ENCODE measurements at places on chromosomes 3 and 15.
A peak's percentile ranks its signal among the peaks of the same experiment; 100 is the strongest.

DNA sequence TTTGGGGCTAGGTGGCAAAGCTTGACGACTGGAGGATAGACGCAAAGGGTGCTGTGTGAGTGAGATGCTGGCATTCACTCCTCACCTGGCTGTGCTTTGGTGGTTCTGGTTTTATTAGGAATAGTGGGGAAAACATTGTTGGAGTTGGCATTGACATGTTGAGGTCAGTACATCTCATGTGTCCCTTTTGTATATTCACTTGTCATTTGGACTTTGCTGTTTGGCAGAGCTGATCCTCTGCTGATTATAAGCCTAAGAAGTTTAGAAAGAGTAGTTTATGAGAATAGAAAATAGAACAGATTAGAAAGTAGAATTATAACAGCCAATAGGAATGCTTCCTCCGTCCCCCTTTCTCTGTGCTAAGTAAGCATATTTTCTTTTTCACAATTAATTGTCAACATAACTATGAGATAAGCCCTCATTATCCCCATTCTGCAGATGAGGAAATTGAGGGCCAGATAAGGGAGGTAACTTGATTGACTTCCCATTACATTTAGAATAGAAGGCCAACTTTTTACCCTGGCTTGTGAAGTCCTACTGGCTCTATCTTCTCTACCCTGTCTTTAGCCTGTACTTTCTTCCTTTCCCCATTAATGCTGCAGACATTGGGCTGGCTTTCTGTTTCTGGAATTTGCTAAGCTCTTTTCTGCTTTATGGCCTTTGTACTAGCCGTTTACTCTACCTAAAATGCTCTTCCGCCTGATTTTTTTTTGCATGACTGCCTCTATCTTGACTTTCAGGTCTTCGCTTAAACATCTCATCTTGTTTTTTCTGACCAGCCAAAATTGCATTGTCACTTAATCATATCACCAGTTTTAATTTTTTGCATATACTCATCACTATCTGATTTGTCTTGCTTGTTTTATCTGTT lies 12.8 kb downstream of the ITPR1 start:
- DNase-seq, result no peak

GRCh38 chr3:161215185-161215584 lies 5.9 kb upstream of the NMD3 start:
- DNase-seq, result no peak

DNA sequence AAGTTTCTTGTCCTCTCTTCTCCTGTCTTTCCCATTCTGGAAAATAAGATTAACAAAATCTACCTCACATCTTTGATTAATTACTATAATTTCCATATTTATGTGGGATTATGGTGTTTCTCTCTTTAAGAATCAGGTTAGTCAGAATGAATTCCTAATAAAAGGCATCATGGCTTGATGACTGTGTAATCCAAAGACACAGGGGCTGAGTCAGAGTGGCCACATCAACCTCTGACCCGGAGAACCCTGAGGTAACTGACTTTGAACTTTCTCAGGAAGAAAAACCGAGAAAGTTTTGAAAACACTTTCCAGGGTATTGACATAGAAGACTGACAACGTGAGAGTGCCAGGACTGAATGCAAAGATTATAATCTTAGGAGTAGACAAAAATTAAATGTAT lies 170.3 kb upstream of the MCTP2 start:
- DNase-seq, result no peak

DNA sequence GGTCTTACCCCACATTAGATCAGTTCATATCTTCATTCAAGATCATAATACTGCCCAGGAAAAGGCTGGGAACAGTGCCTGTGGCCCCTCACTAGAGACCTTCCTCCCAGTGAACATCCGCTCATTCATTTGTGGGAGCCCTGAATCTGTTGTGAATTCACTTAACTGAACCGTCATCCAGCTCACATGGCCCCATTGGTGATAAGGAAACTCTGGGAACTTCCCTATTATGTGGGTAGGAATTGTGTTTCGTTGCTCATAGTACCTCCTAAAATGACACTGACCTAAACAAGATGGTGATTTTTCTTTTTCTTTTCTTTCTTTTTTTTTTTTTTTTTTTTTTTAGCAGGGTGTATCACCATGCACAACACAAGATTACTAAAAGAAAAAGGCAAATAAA lies 6.8 kb upstream of the MESP2 start:
- no peak for DNase-seq

DNA sequence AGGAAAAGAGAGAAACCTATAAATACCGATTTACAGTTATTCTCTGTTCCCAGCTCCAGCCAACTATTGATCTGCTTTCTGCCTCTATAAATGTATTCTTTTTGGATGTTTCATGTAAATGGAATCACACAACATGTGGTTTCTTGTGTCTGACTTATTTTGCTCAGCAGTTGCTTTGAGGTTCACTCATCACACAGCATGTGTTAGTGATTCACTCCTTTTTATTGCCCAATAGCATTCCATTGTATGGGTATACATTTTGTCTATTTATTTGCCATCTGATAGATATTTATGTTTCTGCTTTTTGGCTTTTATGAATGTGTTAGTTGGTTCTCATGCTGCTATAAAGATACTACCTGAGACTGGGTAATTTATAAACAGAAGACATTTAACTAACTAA lies 23.6 kb downstream of the CCR1 start:
- no peak for DNase-seq

DNA sequence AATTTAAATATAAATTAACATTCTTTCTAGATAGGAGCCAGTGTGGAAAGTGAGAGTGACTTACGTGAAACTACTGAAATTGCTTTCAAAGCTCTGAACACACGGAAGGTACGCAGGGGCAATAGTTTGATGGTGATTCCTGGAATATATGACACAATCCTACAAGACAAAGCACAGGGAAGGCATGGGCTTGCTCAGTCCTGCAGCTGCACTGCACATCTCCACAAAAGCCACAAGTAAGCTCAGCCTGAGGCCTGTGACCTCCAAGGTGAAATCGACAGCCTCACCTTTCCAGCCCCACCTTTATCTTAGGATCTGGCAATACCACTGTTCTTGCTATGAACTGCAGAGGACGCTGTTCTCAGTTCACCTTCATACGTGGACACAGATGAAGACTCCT lies 109.3 kb upstream of the SCN10A start:
- no peak for DNase-seq

DNA sequence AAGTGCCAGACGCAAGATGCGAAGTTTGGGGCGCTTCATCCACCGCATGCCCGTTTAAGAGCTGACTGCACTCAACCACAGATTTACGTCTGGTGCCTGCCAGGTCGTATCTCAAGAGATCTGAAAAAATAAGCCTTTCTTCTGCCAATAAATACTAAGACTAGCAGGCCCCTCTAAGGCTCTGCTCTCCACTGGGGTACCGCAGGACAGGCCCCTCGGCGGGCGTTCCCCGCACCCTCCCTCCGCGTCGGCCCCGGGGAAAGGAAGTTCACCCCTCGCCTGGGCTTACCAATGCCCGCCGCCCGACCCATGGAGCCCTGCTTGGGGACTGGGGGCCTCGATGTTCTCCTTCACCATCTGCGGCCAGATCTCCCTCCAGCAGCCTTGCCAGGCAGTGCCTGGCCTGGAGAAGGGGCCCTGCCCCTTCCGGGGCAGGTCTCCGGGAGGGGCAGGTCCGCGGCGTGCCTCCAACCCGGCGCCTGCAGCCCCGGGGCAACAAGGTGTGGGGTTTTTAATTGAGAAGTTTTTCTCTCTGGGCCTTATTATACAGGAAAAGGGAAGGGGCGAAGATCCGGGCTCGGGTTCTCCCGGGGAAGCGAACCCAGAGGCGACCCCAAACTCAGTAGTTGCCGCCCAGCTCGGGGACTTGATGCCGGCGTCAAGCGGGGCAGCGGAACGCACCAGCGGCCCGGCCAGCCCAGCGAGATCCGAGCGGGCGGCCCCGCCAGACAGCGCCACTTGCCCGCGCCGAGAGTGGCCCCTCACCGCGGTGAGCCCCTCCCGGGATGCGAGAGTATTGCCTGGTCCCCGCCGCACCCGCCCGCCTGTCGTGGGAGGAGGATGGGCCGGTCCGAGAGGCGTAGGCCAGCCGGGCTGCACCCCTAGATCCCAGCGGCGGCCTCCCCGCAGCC lies 735 bp downstream of the GOLGA8B start:
- DNase-seq, result peak; percentile 40

DNA sequence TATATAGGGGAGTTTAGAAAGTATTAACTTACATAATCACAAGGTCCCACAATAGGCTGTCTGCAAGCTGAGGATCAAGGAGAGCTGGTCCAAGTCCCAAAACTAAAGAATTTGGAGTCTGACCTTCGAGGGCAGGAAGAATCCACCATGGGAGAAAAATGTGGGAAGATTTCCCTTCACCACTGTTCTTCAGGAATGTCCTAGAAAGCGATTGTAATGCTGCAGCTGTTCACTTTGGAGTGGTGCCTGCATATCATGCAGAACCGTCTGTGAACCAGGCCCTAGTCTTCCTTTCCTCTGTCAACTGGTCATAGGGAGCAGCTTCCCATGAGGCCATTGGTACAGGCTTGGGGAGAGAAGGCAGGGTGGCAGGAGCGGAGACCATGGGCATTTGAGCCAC lies 497.9 kb upstream of the ARPP21 start:
- no peak for DNase-seq

DNA sequence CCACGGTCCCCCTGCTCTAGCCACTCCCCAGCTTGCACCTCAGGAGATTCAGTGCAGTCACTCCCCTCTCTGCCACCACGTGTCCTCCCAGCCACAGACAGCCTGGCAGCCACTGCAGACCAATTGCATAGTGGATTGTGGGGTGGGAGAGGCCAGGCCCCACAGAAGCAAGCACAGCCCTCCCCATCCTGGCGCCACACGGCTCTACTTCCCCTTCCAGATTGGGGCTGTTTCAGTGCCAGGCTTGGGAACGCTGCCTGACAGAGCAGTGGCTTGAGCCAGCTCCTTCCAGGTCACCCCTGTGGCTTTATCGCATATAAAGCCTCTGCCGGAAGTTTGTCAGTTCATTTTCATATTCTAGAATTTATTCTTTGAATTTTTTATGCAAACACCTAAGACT lies 90.7 kb downstream of the TMEM266 start:
- no peak for DNase-seq

DNA sequence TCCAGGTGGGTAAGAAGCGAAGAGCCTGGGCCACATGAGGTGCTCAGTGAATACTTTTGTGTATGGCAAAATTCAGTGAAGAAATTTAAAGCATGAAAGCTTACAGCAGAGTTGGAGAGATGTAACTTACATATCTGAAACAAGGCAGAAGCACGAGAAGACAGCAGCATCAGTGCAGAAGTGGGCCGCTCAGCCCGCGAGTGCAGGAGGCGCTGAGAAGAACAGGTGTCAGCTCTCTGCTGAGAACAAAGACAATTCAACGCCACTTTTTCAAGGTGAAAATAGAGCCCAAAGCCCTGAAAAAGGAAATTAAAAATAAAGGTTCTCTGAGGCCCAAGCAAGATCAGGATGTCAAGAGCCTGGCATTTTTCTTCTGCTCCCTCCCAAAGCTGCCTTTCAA lies 58.3 kb downstream of the RBPMS2 start:
- no peak for DNase-seq

DNA sequence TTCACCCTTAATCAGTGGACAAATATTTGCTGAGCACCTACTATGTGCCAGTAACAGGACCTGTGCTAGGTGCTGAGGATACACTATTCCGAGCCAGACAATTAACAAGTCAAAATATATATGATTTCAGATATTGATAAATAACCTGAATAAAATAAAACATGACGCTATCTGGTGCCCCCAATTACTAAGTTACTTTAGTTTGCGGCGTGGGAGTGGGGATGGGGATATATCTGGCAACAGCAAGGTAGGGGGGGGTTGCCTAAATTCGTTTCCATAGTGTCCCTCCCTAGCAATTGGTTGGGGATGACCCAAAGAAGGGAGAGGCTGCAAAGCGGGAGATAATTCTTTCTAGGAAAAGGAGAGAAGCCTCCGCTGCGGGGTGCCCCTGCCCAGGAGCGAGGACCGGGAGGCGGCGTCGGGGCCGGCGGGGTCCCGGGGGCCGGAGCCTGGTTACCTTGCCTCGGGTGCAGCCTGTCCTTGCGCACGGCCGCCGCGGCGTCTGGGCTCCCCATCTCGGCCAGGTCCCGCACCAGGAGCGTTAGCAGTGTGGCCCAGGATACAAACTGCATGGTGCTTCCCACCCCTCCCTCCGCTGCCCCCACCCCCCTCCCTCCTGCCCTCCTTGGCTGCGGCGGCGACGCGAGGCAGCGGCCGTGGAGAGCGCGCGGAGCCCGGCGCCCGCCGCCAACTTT lies 567 bp downstream of the ADAMTS9 start:
- no peak for DNase-seq

- DNase-seq, result peak; percentile 75
These were observed 172.7 kb downstream of the WDR72 start for GRCh38 chr15:53586799-53587198.

DNA sequence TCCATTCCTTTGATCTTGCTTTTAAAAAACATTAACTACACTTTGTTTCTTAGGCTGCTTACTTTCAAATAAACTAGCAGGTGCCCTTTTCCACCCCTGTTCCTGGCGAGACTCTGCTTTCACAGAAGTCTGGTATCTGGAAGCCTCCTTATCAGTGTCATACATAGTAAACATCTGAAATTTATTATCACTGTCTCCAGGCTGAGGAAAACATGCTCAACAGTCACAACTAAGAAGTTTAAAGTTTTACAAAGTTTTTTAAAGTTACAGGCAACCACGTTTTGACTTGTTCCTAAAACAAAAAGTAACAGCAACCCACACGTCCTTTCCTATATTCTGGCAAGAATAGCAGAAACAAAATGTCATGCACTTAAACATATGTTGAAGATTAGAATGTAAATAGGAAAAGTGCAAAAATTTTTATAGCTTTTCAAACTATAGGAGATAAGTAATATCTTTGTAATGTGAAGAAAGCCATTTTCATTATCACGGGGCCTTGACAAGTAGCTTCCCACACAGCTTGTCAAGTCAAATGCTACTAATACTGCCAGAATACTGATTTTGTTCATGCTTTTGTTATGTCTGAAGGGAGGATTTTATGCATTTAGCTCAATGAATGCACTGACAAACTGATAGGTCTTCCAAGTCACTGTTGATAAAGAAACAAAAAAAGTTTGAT lies 275.2 kb upstream of the KCNMB2 start:
- no peak for DNase-seq

GRCh38 chr3:133821767-133822638 lies 16.4 kb downstream of the SRPRB start:
- peak; percentile 59 for DNase-seq
